AG20443 (cell line): ENCODE measurements at places on chromosomes 16 and 17.

DNA sequence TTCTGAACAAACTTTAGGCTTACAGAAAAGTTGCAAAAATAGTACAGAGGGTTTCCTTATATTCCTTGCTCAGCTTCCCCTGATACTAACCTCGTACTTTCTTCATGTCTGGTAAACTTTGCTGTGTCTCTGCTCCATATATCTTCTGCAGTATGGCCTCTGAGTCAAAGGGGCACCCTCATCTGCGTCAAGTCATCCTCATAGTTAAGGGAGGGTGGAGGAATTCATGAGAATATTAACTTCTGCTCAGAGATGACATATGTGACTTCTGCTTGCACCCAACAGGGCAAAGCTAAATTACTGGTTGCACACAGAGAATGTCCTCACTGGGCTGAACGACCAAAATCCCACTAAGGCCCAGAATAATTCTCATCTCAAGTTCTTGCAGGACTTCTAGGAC, 4.3 kb upstream of the CCL7 start:
- DNase-seq: no peak

GRCh38 chr16:86874141-86874540, 295.8 kb downstream of the FOXL1 start:
- peak; percentile 56 for DNase-seq

DNA sequence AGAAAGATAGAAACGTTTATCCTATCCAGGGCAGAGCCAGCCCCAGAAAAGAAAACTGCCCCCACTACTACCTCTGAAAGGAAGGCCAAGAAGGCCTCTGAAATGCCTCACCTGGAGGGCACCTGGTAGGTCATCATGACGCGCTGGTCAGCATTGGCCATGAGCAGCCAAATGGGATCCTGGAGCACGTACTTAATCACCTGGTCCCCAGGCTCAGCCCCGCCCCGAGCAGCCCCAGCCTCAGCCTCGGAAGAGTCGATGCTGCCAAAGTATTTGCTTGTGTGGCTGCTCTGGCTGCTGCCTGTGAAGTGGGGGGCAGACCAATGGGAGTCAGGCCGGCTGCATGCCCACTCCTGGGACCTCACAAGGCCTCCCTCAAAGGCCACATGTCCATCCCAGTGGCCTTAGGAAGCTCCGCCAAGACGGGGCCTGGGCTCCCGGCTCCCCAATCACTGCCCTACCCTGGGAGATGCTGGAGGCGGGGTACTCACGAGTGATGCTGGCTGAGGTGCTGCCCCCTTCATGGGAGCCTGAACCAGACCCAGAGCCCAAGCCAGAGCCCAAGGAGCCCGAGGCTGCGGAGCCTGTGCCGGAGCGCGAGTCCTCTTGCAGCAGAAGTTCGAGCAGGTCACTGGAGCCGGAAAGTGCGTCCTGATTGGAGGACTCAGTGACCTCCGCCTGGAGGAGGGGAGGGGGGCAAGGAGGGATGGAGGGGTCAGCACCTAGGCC, 9.9 kb downstream of the PER1 start:
- DNase-seq: no peak

DNA sequence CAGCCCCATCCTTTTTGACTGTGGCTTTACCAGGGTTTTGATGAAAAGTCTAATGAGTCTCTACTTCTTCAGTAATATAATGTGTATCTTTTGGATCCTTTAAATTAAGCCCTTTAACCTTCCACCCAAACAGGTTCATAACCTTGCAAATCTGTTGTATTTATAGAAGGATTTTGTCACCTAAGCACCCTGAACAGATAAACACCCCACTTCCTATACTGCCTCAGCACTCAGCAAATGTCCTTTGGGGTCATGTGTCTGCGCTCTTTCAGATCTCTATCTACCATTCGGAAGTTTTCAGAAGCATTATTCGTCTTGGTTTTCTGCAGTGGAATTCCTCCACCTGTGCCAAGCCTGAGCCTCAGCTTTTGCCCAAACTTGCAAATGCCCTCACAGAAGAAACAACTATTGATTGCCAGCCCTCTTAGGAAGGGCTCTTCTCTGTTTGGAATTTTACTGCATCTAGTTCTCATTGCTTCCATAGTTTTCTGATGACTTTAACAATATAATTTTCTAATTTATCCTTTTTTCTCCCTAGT, 214.8 kb upstream of the KCNJ16 start:
- DNase-seq: no peak

DNA sequence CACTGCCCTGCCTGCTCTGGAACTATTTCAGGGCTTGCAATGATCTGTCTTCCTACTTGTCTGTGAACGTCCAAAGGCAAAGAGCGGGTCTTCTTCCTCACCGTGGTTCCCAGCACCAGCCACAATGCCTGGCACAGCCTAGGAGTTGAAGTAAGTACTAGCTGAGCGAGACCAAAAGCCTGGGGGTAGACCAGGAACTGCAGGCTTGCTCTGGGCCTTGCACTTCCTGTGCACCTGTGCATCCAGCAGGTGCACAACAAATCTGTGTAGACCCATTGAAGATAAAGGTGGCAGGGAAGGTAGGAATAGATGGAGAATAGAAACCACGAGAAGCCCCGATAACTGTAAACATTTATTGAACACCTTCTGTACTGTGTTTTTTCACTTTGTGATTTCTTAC, 4.6 kb downstream of the FAM171A2 start:
- no peak for DNase-seq

DNA sequence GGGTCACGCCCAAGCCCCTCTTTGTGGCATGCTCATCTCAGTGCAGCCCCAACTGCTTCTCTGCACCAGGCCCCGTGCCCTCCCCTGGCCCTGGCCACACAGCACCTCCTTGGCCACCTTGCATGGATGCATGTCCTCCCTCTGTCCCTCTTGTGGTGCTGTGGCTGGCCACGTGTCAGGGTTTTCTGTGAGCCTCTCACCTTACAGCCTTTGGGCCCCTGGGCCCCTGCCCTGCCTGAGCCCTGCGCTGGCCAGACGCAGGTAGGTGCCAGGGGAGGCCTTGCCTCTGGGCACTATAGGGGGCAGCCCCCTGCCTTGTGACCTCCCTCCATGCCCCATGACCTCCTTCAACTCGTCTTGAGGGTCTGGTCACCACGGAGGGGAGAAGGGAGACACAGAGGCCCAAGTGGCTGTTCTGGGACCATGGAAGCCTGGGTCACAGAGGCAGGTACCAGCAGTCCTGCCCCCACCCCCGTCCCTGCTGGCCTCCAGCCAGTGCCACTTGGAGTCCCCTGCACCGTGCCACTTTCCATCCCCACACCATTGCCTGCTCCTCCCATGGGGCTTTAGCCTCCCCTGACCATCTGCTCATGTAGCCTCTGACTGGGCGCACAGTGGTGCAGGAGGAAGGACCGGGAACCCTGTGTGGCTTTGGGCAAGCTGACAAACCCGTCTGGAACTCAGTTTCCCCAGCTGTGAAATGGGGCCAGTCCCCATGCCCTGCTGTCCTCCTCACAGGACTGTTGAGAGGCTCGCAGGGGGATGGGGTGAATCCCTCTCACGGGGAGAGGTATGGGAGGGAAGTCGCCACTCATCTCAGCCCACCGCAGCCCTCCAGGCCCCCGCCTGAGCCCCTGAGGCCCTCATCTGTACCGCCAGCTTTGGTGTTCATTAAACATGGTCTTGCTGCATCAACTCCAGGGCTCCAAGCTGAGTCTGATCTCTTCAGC, 11.5 kb upstream of the ATP6V0C start:
- no peak for DNase-seq

DNA sequence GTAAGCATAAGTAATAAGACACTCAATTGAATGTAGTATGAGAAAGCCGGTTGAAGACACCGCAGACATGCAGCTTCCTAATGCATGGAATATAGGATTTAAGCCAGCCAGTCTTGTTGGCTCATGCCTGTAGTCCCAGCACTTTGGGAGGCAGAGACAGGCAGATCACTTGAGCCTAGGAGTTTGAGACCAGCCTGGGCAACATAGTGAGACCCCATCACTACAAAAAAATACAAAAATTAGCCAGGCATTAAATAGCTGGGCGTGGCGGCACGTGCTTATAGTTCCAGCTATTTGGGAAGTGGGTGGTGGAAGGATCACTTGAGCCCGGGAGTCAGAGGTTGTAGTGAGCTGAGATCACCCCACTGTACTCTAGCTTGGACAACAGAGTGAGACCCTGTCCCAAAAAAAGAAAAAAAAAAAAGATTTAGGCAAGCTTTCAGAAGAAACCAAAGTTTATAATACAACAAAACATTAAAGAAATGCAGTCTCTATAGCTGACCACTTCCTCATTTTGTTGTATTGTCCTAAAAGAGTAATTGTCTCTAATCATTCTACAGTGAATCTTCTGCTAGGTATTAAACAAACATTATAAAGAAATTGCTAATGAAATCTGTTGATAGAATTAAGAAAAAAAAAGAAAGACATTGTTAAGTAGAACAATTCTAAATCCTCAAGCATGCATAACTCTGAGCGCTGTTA, 68.6 kb upstream of the KIFC3 start:
- no peak for DNase-seq

GRCh38 chr16:65229191-65229662, 107.4 kb upstream of the CDH11 start:
- DNase-seq: peak; percentile 49

DNA sequence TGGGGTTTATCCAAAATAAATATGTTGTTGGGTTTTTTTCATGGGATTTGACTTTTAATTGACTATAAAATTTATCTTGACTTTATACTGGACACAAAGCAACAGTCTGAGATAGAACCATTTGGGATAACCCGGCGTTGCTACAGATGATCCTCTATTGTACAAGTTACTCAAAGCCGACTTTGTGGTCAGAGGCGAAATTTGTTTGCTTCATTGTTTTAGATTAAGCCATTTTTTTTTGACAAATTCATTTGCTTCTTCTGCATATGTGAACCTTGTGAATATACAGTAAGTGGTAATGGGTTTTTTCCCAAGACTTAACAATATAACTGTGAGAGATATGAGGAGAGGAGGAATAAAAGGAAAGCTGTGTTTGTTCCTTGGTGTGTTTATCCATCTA, 11.8 kb downstream of the MYO1D start:
- DNase-seq: no peak

DNA sequence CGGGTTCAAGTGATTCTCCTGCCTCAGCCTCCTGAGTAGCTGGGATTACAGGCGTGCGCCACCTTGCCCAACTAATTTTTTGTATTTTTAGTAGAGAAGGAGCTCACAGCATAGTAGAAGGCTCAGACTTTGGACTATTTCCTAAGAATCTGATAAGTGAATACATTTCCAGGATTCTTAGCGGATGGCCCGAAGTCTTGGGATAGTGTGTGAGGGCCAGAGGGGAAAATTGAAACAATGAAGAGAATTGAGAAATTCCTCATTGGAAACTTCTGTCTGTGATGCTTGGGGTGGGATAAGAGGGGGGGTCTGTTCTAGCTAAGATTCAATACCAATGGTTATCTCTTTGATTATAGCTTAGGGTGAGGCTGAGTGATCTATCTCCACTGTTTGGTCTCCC, 183.3 kb downstream of the MSI2 start:
- DNase-seq: no peak

- DNase-seq: peak; percentile 72
These were observed 8.7 kb downstream of the GRN start for GRCh38 chr17:44353672-44354331.

GRCh38 chr16:56657555-56658326, at the start of gene MT1F:
TSS of gene MT1F (plus strand) at chr16:56657959. CDS start at chr16:56658059, 100 bp downstream.
- peak; percentile 47 for DNase-seq

DNA sequence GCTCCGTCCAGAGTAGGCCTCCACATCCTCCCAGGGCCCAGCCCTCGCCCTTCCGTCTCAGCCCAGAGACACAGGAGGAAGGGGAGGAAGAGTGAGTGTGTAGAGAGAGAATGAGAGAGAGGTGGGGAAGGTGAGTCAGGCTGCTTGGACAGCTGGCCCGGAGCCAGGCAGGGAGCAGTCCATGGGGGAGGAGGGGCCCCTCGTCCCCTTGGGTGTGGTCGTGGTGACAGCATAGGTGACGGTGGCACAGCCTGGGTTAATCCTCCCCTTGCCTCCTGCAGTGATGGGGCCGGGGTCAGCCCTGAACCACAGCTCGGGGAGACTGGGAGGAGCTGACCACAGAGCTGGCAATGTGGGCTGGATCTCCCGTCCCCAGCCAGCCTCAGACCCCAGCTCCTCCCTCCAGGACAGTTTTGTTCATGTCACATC, 36.5 kb downstream of the FA2H start:
- DNase-seq: no peak

GRCh38 chr16:56362057-56362655, 63.2 kb downstream of the AMFR start:
- no peak for DNase-seq

DNA sequence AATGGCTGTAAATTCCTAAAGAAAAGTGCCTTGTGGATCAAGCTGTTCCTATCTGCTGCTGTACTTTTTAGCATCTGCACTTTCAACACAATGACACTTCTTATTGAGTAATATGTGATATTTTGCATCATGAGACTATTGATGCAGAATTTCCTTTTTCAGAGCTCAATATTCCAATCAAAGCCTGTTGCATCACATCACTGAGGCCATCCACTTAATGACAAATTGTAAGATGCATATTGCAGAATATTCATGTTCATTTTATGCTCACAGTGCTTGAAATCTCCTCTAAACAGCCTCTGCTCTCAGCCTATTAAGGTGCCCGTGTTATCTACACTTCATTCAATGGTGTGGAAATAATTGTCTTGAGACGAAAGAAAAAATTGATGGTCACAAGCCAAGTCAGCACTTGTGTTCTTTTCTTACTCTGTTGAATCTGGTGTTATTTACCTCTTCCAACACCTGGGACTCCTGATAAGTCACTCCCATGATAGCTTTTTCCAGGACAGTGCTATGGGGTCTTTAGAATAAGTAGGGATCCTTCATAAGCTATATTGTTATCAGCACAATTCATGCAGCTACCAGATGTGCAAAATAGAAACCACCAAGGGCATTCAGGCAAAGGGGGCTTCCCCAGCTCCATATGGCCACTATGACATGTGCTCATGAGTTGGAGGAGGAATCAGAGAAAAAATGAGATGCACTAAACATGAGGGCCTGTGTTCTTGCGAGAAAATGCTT, 9.3 kb upstream of the SKAP1 start:
- no peak for DNase-seq

DNA sequence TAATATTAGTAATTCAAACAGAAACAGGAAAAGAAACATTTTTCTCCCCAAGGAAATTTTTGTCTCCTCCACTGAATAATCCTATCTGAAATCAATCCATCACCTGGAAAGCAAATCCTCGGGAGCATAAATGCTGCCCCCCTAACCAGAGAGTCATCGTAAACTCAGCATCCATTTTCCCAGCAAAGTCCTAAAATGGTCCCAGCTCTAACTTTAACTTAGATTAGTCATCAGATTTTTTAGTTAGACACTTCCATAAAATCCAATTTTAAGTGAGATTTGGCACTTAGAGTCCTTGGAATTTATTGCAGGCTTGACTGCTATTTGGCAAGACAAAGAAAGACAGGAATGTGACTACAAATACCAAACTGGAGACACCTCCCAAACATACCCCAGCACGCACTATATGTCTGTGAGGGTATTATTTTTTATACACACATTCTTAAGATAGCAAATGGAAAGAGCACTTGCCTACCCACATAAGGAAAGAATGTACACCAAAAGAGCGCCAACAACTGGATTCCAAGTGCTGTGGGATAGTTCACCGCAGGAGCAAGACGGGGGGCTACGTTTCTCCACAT, 15.4 kb downstream of the SCO1 start:
- DNase-seq: peak; percentile 44
